ENCODE measurements at places on chromosomes 5 and 9.

GRCh38 chr9:114616684-114617520 is 5.8 kb downstream of the TMEM268 start:
- no peak for ATAC-seq

GRCh38 chr5:66660396-66660795 is 64.2 kb downstream of the MAST4 start:
- no peak for ATAC-seq

DNA sequence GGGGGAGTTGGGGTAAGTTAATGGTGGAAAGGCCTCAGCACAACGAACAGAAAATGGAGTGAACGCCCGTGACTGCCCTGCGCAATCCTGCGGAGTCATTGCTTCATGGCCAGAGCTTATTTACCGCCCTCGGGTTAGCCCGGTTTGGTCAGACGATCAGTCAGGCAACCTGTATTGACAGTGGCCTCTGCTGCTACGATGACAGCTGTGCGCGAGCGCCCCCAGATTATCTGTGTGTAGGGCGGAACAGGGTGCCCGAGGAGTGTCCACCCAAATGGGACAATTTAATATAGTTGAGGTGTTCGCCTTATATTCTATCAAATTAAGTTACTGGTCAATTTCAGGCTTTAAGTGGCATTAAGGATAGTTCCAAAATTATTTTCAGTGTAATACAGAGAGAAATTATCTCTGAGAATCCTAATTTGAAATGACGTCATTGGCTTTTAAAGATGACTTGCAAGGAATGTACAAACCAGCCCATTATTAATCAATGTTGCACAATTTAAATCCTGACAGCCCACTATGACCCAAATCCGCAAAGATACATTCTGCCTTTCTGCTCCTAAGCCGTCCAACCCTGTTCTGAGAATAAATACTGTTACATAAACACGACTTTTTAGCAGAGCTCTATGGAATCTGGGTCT is 879 bp upstream of the UBQLN1 start:
- ATAC-seq = peak; percentile 49

DNA sequence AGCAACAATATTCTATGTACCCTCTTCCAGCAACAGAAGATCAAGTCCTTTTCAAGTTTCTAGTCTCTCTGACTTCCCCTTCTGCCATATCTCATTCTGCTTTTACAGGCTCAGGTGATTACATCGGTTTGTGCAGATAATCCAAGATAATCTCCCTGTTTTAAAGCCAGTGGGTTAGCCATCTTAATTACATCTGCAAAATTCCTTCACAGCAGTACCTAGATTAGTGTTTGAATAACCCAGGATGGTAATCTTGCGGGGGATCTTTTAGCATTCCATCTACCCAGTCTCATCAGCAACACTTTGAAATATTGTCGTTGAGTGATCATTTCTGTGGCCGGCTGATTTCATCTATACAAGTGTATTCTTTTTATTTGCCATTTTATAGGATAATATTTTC is 130.2 kb downstream of the GHR start:
- ATAC-seq = no peak

- ATAC-seq = peak; percentile 70
These were observed 10.3 kb downstream of the OCLN start for GRCh38 chr5:69502767-69503488.

GRCh38 chr5:175104677-175105076 is 339.3 kb downstream of the DRD1 start:
- ATAC-seq = no peak

- ATAC-seq = no peak
These were observed 161.2 kb downstream of the CDH9 start for GRCh38 chr5:26877154-26877553.

DNA sequence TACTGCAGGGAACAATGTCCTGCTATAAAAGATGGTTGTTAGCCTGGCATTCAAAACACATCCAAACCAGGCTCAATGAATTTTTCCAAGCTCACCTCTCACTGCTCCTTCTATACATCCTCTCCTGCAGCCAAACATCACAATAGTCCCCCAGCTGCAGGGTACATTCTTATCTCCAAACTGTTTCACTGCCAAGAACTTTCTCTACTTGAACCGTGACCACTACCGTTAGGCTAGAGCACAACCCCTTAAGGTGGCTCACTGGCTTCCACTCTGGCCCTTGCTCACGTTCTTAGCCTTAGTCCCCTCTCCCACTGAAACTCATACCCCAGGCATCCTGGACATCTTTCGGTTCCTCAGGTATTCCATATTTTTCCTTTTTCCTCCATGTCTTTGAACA is 29.0 kb upstream of the ANXA6 start:
- ATAC-seq = no peak

GRCh38 chr9:69671311-69671878 is 776 bp downstream of the APBA1 start:
- ATAC-seq = no peak

DNA sequence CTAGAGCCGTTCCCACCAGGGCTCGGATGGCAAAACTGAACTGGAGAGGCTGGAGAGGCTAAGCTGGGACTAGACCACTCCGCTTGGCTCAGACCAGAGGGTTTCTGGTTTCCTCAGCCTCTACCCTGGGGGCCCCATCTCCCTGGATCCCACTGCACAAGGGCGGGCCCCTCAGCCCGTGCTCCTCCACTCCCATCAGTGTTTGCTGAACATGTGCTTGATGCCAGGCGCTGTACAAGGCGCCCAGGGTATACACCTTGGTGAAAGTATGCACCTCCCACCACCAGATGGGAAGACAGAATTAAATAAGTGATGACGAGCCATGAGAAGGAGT is 18.0 kb downstream of the GPX3 start:
- ATAC-seq = no peak

- no peak for ATAC-seq
These were observed 77.4 kb upstream of the PIP5K1B start for GRCh38 chr9:68627594-68627993.

DNA sequence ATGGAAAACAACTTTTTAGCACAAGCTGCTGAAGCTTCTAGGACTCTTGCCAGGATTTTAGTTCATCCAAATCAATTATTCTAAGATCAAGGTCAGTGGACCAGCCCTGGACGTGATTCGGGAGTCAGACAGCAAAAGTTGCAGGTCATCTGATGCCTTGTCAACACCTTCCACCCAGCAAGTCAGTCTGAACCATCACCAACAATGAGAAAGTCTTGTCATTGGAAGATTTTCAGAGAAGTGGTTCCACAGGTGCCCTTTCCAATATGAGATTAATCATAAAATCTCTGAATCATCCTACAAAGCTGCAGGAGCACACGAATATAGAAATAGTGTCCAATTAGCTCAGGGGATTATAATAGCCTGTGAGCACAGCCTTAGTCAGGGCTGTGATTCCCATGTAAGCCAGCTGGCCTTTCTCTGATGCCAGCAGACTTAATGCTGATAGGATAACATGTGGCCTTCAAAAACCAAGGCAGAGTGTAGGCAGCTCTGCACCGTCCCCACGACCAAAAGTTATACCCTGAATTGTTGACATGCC is 445.0 kb upstream of the TRPC7 start:
- peak; percentile 82 for ATAC-seq

DNA sequence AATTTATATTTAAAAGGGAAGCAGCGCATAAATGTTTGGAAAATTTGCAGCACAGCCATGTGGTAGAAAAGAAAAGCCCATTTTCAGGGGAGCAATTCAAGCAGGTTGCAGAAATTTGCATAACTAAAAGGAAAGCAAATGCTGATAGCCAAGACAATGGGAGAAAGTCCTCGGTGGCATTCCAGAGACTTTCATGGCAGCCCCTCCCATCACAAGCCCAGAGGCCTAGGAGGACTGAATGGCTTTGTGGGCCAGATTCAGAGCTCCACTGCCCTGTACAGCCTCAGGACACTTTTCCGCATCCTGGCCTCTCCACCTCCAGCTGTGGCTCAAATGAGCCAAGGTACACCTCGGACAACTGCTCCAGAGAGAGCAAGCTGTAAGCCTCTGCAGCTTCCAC is 462.9 kb downstream of the CDK5RAP2 start:
- no peak for ATAC-seq

DNA sequence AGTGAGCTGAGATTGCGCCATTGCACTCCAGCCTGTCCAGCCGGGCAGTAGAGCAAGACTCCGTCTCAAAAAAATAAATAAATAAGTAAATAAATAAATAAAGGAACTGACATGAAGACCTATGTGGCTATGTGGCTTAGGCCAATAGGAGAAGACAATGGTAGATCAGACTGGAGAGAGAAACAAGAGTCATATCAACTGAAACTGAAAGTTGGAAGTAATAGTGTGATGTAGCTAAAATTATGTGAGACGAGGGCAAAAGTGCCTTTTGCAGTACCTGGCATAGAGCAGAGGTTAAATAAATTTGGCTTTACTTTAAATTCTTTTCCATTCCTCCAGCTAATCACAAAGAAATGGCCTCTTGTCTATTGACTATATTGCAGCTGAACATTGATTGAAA is 7.3 kb downstream of the FBP2 start:
- no peak for ATAC-seq

DNA sequence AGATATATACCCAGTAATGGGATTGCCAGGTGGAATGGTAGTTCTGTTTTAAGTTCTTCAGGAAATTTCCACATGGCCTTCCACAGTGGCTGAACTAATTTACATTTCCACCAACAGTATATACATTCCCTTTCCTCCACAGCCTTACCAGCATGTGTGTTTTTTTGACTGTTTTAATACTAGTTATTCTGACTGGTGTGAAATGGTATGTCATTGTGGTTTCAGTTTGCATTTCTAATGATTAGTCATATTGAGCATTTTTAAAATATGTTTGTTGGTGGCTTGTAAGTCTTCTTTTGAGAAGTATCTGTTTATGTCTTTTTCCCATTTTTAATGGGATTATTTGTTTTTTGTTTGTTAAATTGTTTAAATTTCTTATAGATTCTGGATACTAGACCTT is 208.9 kb downstream of the CFAP90 start:
- no peak for ATAC-seq

DNA sequence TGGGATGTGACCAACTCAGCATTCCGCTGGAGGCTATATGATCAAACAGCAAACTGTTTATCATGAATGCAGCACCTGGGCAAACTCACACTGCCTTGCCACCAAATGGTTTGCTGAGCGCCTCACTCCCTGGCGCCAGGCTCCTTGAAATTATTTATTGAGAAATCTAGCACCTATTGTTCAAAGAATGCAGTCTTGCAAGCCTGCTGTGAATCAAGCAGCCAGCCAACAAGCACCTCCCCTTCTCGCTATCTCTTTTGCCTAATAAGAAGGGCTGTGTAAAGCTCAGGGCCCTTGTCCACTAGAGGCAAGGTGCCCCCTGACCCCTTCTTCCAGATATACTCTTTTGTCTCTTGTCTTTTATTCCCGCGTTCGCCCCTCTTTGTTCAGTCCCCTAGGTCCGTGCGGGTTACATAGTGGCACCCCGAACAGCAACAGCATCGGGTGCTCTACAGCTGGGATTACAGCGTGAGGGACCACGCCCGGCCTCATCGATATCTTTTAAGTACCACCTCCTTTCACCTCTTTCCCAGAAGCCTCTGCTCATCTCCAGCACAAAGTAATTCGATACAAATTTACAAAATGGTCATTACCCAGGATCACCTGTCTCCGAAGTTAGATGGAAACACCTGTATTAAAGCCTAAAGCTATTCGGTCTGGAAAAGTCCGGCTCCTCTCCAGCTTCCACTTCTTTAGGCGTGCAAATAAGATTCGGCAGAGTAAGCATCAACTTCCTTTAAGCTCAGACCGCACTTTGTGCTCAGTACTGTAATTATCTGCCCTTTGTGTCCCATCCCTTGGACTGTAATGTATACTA is 896 bp downstream of the RIGI start:
- ATAC-seq = peak; percentile 9

GRCh38 chr5:131379723-131380122 is 115.9 kb downstream of the CDC42SE2 start:
- peak; percentile 51 for ATAC-seq

DNA sequence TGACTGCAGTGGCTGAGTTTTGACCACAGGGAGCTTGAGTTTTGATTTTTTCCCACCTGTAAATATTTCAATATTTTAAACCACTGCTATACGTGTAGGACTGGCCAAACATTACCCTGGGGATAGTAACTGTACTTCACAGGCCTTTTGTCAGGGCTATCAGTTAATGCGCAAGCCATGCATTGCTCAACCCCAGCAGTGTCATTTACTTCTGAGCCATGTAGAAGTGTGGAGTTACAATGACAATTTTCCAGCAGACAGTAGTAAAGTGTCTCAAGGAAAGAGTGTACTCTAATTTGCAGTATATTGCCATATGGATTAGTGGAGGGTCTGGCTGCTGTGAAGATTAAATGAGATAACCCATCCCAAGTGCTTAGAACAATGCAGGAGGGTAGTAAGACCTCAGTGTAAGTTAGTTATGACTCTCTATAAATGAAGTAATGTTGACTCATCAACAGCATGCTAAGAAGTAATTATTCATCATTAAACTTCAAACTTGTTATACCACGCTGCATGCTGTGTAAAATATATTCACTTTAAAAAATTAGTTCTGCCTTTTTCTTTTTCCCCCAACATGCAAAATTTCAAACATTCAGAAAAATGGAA is 489.2 kb downstream of the KDM4C start:
- ATAC-seq = no peak

DNA sequence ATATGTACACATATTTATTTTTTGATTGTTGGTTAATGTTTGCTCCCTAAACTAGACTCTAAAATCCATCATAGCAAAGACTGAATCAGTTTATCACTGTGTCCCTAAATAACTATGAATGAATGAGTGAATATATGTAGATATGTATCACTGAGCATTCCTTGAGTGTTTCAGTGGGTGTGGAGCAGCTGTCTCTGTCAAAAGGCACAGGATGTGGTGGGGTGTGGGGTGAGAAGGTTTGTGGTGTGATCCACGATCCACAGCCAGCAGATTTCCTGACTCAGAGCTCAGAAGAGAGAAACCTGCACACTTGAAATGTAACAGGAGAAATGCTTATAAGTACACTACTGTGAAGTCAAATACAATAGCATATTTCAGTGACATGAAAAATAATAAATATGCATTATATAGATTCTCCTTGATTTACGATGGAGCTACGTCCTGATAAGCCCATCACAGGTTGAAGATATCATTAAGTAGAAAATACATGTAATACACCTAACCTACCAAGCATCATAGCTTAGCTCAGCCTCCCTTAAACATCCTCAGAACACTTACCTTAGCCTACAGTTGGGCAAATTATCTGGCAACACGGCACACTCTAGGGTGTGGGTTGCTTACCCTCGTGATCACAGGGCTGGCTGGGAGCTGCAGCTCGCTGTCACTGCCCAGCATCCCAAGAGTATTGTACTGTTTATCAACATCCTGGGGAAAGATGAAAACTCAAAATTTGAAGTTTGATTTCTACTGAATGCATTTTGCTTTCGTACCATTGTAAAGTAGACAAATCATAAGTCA is 287.0 kb downstream of the GAS1 start:
- ATAC-seq = peak; percentile 86

- no peak for ATAC-seq
These were observed 161.4 kb downstream of the DOCK8 start for GRCh38 chr9:376115-376514.

DNA sequence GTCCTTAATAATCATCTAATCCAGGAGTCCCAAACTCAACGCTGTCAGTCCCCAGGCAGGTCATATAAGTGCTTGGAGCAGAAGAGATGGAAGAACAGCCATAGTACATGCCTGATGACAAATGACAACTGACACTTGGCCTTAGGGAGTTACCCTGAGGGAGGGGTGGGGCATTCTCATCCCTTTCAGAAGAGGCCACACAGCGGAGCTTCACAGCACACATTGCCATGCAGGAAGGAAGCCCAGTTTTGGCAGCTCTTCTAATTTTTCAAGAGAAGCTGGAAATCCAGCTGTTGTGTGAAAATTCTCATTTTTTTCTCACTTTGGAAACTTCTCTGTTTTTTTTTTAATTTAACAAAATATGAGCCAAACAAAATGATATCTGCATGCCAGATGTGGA is 89.0 kb downstream of the ASTN2 start:
- no peak for ATAC-seq

GRCh38 chr9:96476591-96476990 is 26.6 kb downstream of the HABP4 start:
- ATAC-seq = no peak
